Naive B cell (primary cell): ENCODE measurements at places on chromosomes 3 and 15.
A peak's percentile ranks its signal among the peaks of the same experiment; 100 is the strongest.

GRCh38 chr3:21642433-21642832 is 108.6 kb downstream of the ZNF385D start:
- H3K4me1 ChIP-seq = no peaks in the 10 kb centered on the region
- DNase-seq = no peak
- no peak overlapping the region for H3K4me3 ChIP-seq
- H3K27me3 ChIP-seq = no peaks in the 10 kb centered on the region
- H3K27ac ChIP-seq = no peak overlapping the region

DNA sequence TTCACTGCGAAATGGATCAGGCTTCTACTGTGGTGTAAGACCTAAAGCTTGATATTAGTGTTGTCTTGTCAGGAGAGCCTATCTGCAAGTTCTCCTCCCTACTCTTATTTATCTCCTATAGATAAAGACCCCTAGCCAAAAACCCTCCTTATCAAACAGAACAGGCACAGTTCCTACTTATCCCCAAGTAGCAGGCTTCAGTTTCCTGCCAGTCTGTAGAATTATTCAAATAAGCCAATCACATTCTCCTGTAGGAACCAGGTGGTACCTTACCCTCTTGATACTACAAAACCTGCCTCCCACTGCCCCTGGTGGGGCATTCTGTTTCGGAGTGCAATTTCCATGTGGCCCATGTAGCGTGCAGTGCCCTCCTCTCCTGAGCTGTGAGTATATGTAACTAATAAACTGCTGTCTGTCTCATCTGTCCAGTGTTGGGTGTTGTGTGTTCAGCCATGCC is 28.7 kb downstream of the HDGFL3 start:
- no peak overlapping the region for H3K4me3 ChIP-seq
- no peaks in the 10 kb centered on the region for H3K36me3 ChIP-seq
- DNase-seq = no peak
- no peaks in the 10 kb centered on the region for H3K4me1 ChIP-seq

DNA sequence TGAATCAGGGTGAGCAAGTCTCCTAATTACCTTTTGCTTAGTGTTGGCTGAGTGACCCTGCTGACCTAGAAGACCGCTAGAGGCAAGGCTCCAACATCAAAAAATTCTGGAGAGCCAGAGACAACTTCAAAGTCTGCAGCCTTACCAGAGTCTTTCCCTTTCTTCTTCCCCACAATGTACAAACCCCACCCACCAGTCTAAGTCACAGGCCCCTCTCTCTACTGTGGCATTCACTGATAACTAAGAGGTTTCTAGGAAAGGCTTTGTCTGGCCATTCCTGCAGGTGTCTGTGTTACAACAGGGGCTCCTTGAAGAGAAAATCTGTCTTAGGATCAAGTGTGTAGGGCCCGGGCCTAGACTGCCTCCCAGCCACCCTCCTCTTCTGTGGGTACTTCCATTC is 525 bp downstream of the MYH15 start:
- H3K27me3 ChIP-seq = no peaks in the 10 kb centered on the region
- no peak for DNase-seq
- no peak overlapping the region for H3K4me3 ChIP-seq
- H3K4me1 ChIP-seq = no peaks in the 10 kb centered on the region
- no peak overlapping the region for H3K27ac ChIP-seq

GRCh38 chr3:59506191-59506590 is 456.4 kb upstream of the CFAP20DC start:
- H3K27me3 ChIP-seq = peaks cover 6% of the 10 kb centered on the region
- DNase-seq = no peak
- no peaks in the 10 kb centered on the region for H3K4me1 ChIP-seq

- H3K4me3 ChIP-seq = no peak overlapping the region
- no peaks in the 10 kb centered on the region for H3K4me1 ChIP-seq
- H3K27me3 ChIP-seq = no peaks in the 10 kb centered on the region
These were observed 61.1 kb downstream of the MLH1 start for GRCh38 chr3:37054370-37054769.

DNA sequence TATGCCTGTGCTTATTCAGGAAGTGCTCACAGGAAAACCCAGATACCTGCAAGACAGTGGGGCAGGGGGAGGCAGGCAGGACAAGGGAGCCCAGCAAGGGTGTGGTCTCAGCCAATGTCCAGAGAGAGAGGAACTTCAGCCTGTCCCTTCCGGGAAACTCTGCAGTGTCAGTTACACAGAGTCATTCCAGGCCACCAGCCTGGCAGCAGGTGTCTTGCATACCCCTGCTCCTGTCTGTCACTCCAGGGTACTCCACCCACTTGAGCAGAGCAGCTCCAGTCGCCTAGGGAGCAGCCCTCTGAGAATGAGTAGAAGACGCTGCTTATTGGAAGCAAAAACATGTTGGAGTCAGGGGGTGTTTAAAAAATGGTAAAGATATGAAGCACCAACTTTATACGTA is 431.2 kb upstream of the RGMA start:
- DNase-seq = no peak
- H3K27ac ChIP-seq = no peak overlapping the region
- H3K36me3 ChIP-seq = no peaks in the 10 kb centered on the region
- H3K4me3 ChIP-seq = no peak overlapping the region
- no peaks in the 10 kb centered on the region for H3K4me1 ChIP-seq

DNA sequence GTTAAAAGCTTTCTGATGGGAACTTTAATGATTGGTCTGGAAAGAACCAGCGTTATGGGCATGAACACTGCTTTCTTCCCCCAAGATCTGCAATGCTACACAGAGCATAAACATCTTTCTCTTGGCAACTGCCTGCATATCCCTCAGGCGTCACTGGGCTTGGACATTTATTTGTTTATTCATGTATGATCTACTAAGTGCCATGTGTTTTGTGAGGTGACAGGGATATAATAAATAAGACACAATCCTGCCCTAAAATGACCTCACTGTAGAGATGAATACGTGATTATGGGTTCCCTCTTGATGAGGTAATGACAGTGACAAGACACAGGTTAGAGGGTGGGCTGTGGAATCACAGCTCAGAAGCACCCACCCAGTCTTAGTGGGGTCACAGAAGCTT is 485.3 kb downstream of the PDCD6IP start:
- H3K4me3 ChIP-seq = no peak overlapping the region
- H3K36me3 ChIP-seq = peaks cover 15% of the 10 kb centered on the region
- no peak overlapping the region for H3K27ac ChIP-seq

DNA sequence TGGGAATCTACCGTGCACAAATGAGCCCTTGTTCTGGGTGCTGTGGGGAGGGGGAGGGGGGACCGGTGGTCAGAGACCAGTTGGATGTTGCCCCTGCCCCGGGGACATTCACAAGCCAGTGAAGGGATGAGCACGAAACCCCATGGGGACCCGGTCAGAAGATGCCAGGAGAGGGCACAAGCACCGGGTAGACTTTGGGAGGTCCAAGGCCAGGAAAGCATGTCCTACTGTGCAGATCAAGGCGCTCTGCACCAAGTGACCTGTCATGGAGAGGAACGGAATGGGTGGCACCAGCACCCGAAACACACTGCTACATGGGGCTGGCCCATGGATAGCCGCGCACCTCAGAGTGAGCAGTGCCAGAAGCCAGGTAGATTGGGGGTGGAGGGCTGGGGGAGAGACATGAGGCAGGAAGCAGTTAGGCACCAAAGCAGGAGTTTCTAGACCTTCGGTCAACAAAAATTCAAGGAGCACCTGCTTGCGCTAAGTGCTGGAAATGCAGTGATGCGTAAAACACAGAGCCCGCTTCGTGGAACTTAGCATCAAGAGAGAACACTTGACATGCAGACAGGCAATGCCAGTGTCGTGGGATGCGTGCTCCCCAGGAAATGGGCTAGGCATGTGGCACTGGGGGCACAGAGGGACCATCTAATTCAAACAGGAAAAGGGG is 99.1 kb downstream of the CPN2 start:
- peaks cover 5% of the 10 kb centered on the region for H3K36me3 ChIP-seq
- H3K27ac ChIP-seq = no peak overlapping the region
- peaks cover 32% of the 10 kb centered on the region for H3K27me3 ChIP-seq
- H3K4me1 ChIP-seq = peaks cover 18% of the 10 kb centered on the region
- H3K4me3 ChIP-seq = no peak overlapping the region

DNA sequence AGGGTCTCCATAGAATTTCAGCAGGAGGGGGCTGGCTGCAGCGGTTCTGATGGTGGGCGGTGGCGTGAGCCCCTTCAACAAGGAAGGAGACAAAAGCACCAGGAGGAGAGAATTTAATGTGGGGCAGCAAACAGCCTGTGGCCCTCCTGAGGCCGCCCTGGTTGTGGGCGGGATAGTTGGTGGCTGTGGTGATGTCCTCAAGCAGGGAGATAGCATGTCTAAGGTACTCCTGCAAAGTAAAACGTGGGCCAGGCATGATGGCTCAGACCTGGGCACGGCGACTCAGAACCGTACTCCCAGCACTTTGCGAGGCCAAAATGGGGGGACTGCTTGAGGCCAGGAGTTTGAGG is 94.0 kb downstream of the LRRK1 start:
- H3K27ac ChIP-seq = no peak overlapping the region
- no peaks in the 10 kb centered on the region for H3K27me3 ChIP-seq
- peaks cover 7% of the 10 kb centered on the region for H3K36me3 ChIP-seq
- H3K4me3 ChIP-seq = no peak overlapping the region

DNA sequence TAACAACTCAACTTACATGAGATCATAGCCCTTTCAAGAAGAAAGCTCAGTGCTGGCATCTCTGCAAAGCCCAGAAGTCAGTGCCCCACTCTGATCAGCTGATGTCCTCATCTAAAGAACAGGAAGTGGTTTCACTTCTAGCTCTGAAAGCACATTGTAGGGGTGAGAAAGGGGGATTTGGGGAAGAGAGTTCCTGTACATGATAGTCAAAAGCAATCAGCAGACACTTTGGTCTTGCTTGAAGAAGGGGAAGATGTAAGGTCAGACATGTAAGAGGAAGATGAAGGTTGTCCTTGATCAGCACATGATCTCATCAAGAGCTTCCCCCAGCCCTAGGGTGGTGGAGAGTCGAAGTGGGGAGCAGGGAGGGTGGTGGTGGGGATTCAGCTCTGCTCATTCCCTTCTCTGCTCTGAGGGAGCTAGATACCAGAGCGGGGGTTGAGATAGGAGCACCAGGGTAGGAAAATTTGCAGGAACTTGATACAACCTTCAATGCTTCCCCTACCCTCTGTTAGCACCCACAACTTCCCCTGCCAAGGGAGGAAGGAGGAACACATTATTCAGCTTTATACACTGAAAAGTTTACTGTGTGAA is 76.4 kb upstream of the ETV5 start:
- no peaks in the 10 kb centered on the region for H3K36me3 ChIP-seq
- H3K27ac ChIP-seq = peak overlapping the region; percentile 72
- H3K4me1 ChIP-seq = peaks cover 22% of the 10 kb centered on the region
- H3K27me3 ChIP-seq = no peaks in the 10 kb centered on the region

DNA sequence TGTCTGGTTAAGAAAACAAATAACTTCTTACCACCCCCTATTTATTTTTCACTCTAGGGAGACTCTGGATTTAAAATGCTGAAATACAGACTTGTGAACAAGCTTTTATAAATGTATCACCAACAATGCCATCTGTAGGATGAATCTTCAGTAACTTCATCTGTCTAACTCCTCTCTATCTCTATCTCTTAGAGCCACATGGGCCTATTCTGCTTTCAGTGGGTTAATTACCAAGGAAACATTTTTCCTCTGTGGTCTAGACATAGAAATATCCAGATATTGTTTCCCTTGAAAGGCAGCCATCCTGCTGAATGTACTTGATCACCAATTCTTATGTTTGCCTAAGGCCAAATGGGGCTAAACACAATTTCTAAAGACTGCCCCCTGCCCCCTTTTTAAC is 167.6 kb upstream of the COL8A1 start:
- H3K27ac ChIP-seq = no peak overlapping the region
- no peaks in the 10 kb centered on the region for H3K4me1 ChIP-seq
- DNase-seq = no peak
- H3K4me3 ChIP-seq = no peak overlapping the region
- H3K27me3 ChIP-seq = no peaks in the 10 kb centered on the region

- H3K27me3 ChIP-seq = peaks cover 18% of the 10 kb centered on the region
- H3K36me3 ChIP-seq = no peaks in the 10 kb centered on the region
- H3K4me1 ChIP-seq = peaks cover 9% of the 10 kb centered on the region
These were observed 64.9 kb upstream of the C15orf39 start for GRCh38 chr15:75136758-75137157.

GRCh38 chr15:66957431-66957720 is 108.0 kb upstream of the SMAD3 start:
- peaks cover 13% of the 10 kb centered on the region for H3K4me1 ChIP-seq
- H3K27ac ChIP-seq = peak overlapping the region; percentile 61
- H3K36me3 ChIP-seq = no peaks in the 10 kb centered on the region
- H3K4me3 ChIP-seq = no peak overlapping the region
- no peaks in the 10 kb centered on the region for H3K27me3 ChIP-seq

DNA sequence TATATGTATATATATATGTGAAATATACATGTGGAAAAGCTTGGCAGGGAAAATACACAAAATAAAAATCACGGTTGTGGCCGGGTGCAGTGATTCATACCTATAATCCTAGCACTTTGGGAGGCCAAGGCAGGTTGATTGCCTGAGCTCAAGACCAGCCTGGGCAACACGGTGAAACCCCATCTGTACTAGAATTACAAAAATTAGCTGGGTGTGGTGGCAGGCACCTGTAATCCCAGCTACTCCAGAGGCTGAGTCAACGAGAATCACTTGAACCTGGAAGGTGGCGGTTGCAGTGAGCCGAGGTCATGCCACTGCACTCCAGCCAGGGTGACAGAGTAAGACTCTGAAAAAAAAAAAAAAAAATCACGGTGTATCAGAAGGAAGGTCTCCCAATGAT is 20.8 kb upstream of the ARHGEF3 start:
- H3K4me1 ChIP-seq = peaks cover 3% of the 10 kb centered on the region
- DNase-seq = no peak
- H3K36me3 ChIP-seq = no peaks in the 10 kb centered on the region
- no peak overlapping the region for H3K4me3 ChIP-seq

- H3K36me3 ChIP-seq = no peaks in the 10 kb centered on the region
- no peaks in the 10 kb centered on the region for H3K27me3 ChIP-seq
- no peak overlapping the region for H3K27ac ChIP-seq
- no peaks in the 10 kb centered on the region for H3K4me1 ChIP-seq
- DNase-seq = no peak
- H3K4me3 ChIP-seq = no peak overlapping the region
These were observed 295.2 kb upstream of the WNT5A start for GRCh38 chr3:55782351-55782750.

DNA sequence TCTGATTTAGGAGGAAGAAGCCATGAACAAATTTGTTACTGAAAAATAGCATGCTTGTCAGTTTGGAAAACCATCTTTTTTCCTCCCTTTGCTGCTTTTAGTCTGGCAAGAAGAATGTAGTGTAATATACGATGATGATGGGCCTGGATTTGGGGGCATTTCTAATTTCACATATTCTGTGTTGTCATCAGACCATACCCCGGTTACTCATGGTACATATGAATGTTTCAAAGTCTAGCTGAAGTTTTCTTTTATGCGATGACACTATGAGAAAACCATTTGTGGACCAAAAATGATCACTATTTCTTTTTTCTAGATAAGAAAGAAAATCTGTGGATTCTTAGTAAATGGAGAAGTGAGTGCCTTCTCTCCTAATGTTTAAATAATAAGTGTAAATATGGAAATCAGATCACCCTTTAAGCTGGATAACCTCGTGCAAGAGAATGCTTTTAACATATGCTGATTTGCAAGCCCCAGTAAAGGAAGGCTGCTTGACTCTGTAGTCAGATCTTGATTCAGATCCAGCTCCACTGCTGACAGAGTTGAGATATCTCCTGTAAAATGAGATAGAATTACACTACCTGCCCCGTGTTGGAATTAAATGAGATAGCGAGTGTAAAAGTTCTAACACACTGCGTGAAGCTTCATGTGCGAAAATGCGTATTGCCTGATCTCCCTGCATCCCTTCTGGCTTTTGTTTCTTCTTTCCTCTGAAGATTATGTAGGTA is 3.0 kb downstream of the MEF2A start:
- peak overlapping the region; percentile 7 for H3K27ac ChIP-seq
- no peaks in the 10 kb centered on the region for H3K36me3 ChIP-seq
- DNase-seq = no peak
- peaks cover 65% of the 10 kb centered on the region for H3K4me1 ChIP-seq
- no peak overlapping the region for H3K4me3 ChIP-seq
- no peaks in the 10 kb centered on the region for H3K27me3 ChIP-seq
